Right cardiac atrium (tissue), 5 donors: ENCODE measurements at places on chromosomes 2 and 18.

GRCh38 chr18:55093295-55093694 is 134.0 kb upstream of the CCDC68 start:
- DNase-seq: no peak

DNA sequence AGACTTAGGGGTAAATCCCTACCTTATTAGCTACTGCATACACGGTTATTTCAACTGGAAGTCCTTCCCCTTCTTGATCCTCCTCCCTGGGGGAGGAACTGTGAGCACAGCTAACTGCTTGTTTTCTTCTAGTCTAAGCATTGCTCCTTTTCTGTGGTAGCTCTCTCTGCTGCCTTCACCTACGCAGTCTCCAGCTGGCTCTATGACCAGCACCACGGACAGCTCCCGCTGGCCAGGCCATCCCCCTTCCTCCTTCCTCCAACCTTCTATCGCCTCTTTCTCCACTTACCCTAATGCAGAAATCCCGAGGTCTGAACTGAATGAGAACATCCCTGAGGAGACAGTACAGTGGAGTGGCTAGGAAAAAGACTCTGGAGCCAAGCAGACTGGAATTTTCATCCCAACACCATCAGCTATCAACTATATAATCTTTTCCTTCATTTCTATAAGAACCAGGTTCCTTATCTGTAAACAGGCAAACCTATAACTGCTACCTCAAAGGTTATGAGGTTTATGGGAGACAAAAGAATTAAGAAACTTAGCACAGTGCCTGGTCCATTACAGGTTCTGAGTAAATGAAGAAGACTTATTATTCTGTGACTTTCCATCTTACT is 4.7 kb upstream of the CFAP65 start:
- DNase-seq: peak; percentile 64

DNA sequence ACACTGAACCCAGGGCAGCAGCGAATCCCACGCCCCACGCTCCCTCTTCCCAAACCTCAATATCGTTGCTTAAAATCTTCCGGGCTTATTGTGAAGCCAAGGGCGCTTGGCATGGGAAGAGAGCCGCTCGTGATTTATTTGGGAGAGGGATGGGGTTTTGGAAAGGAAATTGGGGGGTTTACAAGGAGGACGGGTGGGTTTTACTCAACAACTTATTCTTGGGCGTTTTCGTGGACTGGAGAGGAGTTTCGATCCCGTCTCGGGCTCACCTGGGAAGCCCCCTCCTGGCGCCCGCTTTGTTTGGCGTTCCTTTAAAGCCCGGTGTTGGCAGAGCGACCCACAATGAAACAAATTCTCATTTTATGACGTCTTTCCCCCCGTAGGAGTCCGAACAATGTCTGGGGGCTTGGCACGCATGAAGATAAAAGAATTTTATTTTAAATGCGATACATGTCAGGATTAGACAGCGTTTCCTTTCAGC is 135.3 kb downstream of the INSIG2 start:
- no peak for DNase-seq

DNA sequence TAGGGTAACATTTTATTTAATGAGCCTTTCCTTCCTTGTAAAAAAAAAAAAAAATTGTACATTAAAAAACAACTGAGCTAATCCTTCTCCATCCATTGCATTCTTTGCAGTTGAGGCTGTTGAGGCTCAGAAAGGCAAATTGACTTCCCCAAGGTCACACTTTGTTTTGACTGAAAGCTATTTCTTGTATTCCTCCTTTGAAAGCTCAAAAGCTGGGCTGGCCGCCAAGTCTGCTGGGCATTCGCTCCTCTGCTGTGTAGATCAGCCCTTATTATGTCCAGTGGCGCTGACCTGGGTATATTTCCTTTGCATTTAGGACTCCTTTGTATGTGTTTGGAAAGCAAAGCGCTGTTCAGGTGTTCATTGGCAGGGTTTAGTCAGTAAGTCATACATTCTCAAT is 44.0 kb downstream of the SGPP2 start:
- peak; percentile 72 for DNase-seq

- DNase-seq: no peak
Observed at GRCh38 chr2:45843136-45843535, 191.7 kb downstream of the PRKCE start.

DNA sequence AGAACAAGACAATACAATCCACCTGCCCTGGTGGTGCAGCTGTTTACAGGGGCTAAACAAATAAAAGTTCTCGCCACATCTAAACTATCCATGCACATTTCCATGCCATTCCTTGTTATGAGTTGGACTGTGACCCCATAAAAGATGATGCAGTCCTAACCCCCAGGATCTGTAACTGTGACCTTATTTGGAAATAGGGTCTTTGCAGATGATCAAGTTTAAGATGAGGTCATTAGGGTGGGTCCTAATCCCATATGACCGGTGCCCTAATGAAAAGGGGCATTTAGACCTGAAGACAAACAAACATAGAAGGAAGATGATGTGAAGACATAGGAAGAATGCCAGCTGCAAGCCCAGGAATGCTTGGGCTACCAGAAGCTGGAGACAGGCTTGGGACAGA is 28.2 kb downstream of the THNSL2 start:
- no peak for DNase-seq

DNA sequence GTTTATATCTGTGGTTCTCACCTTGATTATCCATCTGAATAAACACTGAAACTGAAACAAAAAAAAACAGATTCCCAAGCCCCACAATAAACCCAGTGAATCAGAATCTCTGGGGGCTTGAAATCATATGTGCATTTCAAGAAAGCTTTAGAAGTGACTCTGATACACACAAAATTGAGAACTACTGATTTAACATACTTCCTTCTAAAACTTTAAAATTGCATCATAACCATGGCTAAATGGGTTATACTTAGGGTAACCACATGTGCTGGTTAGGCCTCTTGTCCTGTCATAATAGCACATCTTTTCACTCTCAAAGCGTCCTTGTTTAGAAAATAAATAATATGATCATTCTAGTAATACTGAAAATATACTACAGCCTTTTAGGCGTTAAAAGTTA is 100.9 kb downstream of the ATAD2B start:
- no peak for DNase-seq

DNA sequence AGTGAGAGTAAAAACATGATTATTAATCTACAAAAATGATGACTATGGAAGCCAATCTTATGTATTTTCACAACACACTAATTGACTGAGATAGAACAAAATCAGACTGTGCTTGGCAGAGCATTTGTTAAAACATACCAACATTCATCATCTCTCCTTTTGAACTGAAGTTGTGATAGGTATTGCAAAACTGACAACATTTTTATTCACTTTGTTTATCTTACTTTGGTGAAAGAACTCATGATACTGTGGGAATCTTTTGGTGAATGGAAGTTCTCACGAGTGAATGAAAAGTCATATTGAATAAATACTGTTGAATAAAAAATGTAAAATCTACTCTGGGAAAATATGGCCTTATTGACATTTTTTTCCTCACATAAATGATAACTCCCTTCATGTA is 1430.2 kb upstream of the PIK3C3 start:
- no peak for DNase-seq

DNA sequence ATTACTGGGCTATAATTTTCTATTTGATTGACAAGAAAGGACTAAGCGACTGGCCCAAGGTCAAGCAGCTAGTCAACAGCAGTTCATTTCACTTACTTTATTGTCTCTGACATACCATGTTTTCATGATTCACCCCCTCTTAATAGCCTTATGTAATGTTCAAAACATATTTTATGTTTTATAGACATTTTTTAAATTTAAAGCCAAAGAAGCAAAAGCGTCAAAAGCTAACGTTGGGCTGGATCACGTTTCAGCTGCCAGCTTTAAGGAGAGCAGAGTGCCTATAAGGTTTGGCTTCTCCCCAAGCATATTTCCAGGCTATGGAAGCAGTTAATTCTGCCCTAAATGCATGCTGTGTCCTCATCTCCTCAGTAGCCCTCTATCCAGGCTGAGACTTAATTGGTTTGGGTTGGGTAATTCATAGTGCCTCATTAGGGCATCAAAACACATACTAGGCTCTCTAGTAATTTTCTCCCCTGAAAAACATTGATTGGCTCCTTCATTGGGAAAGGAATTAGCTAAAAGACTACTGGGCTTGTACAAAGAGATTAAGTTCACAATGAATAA is 94.8 kb upstream of the CREB1 start:
- DNase-seq: no peak

DNA sequence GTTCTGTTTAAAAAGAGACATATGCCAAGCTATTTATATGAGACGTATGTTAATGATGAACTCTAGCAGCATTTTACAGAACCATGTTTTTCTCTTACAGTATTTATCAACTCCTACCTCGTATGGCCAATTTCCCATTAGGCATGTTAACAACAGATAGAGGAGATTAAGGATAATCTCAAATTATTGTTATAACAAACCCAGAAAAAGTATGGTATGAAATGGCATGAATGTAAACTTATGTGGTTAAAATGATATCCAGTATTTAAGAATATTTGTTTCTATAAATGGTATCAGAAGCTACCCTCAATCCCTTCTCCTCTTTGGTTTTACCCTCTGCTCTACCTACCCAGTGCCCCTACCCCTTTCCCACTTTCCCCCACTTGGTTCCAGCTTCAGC is 132.0 kb downstream of the IKZF2 start:
- no peak for DNase-seq

DNA sequence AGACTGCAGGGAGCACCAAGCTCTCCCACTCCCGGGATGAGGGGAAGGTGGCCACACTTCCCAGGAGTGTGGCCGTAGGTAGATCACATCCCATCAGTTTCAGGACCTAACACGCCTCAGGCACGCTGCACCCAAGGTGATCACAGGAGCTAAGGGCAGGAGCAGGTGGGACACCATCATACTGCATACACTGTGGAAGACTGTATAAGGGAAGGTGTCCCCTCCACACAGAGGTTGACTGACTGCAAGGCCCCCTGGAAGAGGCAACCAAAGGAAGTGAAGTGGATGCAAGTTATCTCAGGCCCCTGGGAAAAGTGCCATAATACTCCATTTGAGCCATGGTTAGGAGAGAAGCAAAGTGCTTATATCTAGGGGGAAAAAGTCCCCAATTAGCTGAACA is 351.9 kb upstream of the SMIM21 start:
- DNase-seq: no peak

- no peak for DNase-seq
Observed at GRCh38 chr2:168470320-168471162, 14.5 kb downstream of the CERS6 start.

DNA sequence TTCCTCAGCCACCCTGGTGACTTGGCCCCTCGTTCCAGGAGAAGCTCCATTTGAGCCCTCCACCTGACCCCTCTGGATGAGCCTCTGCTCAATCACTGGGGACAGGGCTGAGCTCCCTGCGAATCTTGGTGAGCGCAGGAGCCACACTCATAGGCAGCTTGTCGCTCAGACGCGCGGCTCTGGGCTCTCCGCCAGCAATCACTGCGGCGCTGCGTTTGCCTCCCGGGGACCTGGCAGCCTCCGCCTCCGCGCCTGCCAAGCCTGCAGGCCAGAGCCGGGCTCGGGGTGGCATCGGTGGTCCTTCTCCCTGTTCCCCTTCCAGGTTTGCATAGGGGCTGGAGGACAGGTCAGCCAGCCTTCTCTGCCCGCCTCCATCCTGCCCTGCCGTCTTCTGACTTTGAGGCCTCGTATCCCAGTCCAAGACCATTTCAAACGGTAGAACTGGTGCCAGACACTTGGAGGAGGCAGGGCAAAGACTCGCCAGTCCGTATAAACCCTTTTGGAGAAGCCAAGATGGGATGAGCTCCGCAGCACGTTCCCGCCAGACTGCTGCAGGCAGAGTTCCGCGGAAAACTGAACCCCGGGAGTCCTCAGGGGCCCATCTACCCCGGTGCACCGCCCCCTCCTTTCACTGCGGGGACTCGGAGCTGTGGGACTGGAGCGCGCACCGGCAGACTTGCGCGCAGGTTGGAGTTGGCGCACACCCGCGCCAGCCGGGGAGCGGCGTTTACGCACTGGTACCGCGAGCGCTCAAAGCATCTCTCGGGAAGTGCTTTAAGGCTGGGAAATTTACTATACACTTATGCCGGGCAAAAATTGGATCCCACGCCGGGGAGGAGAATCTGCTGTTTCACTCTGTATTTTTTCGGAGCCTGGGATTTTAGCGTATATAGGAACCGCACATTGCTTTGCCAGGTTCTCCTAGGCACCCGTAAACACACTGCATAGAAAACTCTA is 1.1 kb upstream of the TACR1 start:
- DNase-seq: peak; percentile 83

- no peak for DNase-seq
Observed at GRCh38 chr2:96552315-96553175, 16.0 kb downstream of the ARID5A start.

- DNase-seq: no peak
Observed at GRCh38 chr18:39453882-39454281, 1888.3 kb upstream of the CELF4 start.
